ENCODE measurements at places on chromosomes 3 and 15.
A peak's percentile ranks its signal among the peaks of the same experiment; 100 is the strongest.

- DNase-seq, result no peak
These were observed 2.2 kb downstream of the LTF start for GRCh38 chr3:46462511-46462910.

DNA sequence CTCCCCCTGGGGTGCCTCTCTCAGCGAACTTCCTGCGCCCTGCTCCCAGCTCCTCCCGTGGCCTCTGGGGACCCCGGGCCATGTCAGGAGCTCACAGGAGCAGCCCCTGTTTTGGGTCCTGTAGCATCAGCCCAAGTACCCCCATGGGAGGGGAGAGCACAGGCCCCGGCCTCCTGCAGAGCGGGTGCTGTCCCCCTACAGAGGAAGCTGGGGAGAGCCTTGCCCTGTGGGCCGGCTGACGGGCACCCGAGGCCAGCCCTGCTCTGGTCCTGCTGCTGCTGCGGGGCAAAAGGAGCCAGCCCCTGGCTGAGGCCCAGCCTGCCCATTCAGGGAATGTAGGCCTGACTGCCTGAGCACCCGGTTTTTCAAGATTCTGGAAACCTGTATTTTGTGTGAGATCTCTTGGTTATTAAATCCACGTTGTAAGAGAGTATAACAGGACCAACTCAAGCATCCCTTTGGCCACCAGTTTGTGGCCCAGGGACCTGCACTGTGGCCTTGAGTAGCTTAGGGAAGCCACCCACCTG is 12.4 kb downstream of the PLXNA1 start:
- DNase-seq, result no peak

DNA sequence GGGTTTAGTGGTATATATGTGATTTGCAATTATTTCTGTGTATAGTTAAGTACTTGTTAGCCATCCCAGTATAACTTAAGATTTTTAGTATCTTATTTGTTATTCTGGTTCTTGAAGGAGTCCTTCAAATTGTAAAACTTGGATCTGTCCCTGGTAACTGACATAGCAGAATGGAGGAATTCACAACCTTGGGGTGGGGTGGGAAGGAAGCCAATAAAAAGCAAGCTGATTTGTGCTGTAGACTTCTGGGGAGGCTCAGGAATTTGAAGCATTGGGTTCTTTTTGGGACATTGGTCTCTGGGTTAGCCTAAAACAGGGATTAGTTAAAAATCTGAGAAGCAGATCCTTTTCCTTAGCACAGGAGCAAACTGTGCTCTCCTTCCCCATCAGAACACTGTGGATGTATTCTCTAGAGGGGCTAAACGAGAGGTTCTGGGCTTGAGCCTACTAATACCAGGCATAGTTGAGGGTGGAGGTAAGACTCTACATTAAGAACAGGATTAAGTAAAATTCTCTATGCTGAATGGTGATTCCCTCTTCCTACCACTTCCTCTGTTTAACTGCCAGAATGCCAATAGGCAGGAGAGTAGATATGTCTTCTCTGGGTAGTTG is 42.2 kb downstream of the GMPS start:
- DNase-seq, result no peak

DNA sequence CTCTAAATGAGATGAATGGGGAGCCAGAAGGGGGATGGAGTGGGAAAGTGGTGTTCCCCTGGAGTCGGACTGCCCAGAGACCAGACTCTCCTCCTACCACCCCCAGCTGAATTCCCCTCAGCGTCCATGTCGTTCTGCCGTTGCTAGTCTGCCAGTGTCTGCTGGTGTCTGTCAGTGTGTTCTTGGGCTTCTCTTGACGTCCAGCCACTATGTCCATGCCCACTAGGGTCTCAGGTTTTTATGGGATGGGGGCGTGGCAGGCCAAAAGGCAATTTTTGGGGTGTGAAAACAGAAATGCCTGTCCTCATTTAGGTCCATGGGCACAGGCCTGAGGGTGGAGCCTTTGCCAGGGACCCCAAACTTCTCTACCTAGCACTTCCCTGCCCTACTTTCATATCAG is 589.6 kb downstream of the IGSF11 start:
- DNase-seq, result no peak

DNA sequence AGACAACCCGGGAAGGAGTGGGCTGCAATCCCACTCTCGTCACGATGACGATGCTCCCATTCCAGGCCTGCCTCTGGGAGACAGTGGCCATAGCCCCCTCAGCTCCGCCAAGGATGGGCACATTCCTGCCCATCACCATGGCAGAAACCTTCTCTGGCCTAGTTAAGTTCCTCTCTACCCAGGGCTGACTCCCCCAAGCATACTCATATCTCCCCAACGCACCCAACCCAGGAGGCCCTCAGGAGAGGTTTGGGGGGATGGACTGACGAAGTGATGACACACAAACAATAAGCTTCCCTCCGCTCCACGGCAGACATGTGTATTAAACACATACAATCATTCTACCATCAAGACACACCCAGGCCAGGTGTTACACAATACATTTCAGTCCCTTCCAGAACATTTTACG is 60.1 kb downstream of the VGLL4 start:
- no peak for DNase-seq

DNA sequence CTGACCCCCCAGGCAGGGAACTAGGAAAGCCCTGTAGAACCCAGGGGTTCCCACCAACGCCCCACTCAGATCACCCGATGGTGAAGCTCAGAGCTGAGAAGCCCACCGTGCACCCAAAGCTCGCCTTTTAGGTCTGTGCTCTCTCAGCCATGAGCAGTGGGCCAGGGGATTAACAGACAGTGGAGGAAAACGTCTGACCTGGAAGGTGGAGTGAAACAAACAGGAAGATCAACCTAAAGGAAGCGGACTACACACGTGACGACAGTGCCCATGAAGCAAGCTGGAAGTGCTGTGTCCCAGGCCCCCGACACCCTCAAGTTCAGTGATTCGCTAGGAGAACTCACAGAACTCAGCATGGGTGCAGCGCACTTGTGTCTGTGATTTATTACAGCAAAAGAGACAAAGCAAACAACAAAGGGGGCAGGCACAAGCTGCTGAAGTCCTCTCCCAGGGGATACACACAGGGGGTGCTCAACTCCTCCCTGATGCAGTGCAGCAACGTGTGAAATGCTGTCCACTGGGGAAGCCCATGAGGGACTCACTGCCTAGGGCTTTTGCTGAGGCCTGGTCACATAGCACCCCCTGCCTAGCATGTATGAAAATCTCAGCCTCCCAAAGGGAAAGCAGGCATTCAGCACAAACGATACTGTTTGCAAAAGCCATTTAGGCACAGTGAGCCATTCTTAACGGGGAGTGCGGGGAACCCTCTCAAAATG is 43.5 kb downstream of the CFAP92 start:
- DNase-seq, result no peak

DNA sequence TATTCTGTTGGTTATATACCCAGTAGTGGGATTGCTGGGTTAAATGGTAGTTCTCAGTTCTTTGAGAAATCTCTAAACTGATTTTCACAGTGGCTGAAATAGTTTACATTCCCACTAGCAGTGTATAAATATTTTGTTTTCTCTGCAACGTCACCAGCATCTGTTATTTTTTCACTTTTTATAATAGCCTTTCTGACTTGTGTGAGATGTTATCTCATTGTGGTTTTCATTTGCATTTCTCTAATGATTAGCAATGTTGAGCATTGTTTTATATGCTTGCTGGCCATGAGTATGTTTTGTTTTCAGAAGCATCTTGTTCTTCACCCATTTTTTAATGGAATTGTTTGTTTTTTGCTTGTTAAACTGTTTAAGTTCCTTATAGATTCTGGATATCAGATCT is 612.7 kb upstream of the SGO1 start:
- no peak for DNase-seq

- no peak for DNase-seq
These were observed 131.6 kb downstream of the TPRA1 start for GRCh38 chr3:127458696-127459604.

DNA sequence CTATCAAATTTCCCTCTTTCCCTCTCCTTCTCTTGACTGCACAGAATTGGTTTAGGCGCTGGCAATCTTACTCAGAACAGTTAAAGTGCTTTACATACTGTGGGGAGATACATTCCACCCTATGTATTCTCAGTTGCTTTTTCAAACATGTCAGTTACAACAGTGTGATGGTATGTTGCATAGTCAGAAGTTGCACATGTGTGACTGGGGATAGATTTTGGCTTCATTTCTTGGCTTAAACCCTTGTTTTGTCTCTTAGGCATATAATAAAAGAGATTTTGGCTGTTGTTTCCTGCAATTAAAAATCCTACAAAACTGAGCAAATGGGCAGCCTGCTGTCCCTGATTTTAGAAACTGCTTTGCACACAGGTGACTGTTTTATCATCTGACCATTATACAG is 86.7 kb downstream of the PIK3R4 start:
- no peak for DNase-seq

GRCh38 chr3:41882956-41883355 is 78.9 kb downstream of the ULK4 start:
- no peak for DNase-seq

- peak; percentile 28 for DNase-seq
These were observed 57.0 kb upstream of the CMTM7 start for GRCh38 chr3:32334675-32335074.

- no peak for DNase-seq
These were observed 171.0 kb upstream of the UMPS start for GRCh38 chr3:124558991-124559845.

- DNase-seq, result no peak
These were observed 233.2 kb downstream of the FGF12 start for GRCh38 chr3:192494174-192494573.

- no peak for DNase-seq
These were observed 85.7 kb downstream of the VGLL4 start for GRCh38 chr3:11558002-11558401.

Measured in T follicular helper cell (primary cell).